Osteoblast (primary cell): ENCODE measurements at places on chromosomes 16 and 17. TPM values are rescaled to one million over a fixed set of nuclear protein-coding genes. Genes with fewer than 3 reads are reported as not detected.

The NMT1 gene
- 51.8 and 66.6 TPM in 2 replicates for total RNA-seq

The HYDIN gene
- total RNA-seq, result 2.9 and 3.2 TPM in 2 replicates

The GNGT2 gene
- total RNA-seq, result not detected in 2 replicates

The KRTAP2-3 gene
- total RNA-seq, result 0.29 TPM in 1 of 2 replicates, not detected in the other

- H3K36me3 ChIP-seq, result no peaks in the 10 kb centered on the region
- no peak overlapping the region for H3K27ac ChIP-seq
- H3K4me3 ChIP-seq, result no peak overlapping the region
- DNase-seq, result peak; percentile 41
These were observed 29.1 kb downstream of the ARSG start for GRCh38 chr17:68320311-68320865.

The DNAJA3 gene
- 30.0 and 30.9 TPM in 2 replicates for total RNA-seq

DNA sequence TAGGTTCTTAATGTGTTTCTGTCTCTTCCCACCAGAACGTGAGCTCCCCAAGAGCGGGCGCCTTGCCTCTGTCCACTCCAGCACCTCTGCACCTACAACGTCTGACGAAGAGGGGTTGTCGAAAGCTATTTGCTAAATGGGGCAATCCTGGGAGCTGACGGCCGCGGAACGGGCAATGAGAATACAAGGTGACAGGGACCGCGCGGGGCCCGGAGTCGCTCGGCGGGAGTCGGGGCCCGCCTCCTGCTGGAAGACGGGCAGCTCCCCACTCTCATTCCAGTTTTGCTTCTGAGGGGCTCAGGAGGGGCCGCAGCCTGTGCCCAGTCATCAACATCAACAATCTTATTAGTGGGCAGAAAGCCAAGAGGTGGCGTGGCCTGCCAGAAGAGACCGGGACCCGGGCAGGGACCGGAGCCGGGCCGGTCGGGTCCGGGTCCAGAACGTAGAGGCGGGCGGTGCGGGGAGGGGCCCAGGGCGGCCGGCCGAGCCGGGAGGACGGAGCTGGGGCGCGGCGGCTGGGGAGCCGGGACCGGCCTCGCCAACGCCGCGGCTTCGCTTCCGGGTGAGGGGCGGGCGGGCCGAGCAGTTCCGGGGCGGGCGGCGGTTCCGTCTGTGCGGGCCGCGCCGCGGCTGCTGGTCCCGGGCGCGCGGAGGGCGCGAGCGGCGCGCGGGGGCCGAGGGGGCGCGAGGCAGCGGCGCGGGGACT lies at the start of gene MOSMO:
Gene MOSMO (plus strand): TSS at position 603 of the 706 bp plus-strand sequence. CDS start 191 bp downstream, outside the sequence.
- no peaks in the 10 kb centered on the region for H3K36me3 ChIP-seq

GRCh38 chr17:46982577-46982976 lies 3.5 kb upstream of the RPRML start:
- no peak overlapping the region for H3K27ac ChIP-seq
- no peaks in the 10 kb centered on the region for H3K36me3 ChIP-seq
- peaks cover 4% of the 10 kb centered on the region for H3K4me1 ChIP-seq
- H3K4me3 ChIP-seq, result no peak overlapping the region
- no peak for DNase-seq
- peaks cover 34% of the 10 kb centered on the region for H3K27me3 ChIP-seq

GRCh38 chr17:79790805-79791734 lies 5.8 kb downstream of the CBX8 start:
- peaks cover under 1% of the 10 kb centered on the region for H3K4me1 ChIP-seq
- DNase-seq, result no peak
- peaks cover 49% of the 10 kb centered on the region for H3K27me3 ChIP-seq
- H3K36me3 ChIP-seq, result no peaks in the 10 kb centered on the region

DNA sequence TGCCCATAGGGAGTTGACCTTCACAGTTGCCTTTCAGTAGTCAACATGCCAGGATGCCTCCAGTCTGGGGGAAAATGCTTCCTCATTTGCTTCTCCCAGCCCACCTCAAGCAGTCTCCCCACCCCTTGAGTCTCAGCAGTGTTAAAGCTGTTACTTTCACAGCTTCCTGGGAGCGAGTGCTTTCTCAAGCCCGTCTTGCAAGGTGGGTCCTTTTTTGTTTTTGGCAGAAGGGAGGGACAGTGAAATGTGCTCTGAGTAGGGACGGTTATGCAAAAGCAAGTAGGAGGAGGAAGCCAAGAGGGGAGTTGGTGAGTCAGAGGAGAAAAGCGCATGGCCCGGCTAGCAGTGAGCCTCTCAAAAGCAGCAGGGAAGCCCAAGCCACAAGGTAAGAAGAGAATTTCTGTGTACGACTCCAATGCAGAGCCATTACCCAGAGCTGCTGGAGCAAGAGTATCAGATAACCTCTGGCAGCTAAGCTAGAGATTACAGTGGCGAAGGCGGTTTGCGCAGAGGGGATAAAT lies at the start of gene CHST4:
Gene CHST4 (plus strand): TSS at position 316 of the 521 bp plus-strand sequence. CDS start 10,252 bp downstream, outside the sequence.
- H3K4me1 ChIP-seq, result peaks cover 17% of the 10 kb centered on the region
- peak; percentile 93 for DNase-seq
- no peaks in the 10 kb centered on the region for H3K36me3 ChIP-seq
- peaks cover 16% of the 10 kb centered on the region for H3K27me3 ChIP-seq
- H3K27ac ChIP-seq, result no peak within 1 kb of the TSS
- H3K4me3 ChIP-seq, result no peak within 1 kb of the TSS

The EME1 gene
- 0.59 and 0.72 TPM in 2 replicates for total RNA-seq

DNA sequence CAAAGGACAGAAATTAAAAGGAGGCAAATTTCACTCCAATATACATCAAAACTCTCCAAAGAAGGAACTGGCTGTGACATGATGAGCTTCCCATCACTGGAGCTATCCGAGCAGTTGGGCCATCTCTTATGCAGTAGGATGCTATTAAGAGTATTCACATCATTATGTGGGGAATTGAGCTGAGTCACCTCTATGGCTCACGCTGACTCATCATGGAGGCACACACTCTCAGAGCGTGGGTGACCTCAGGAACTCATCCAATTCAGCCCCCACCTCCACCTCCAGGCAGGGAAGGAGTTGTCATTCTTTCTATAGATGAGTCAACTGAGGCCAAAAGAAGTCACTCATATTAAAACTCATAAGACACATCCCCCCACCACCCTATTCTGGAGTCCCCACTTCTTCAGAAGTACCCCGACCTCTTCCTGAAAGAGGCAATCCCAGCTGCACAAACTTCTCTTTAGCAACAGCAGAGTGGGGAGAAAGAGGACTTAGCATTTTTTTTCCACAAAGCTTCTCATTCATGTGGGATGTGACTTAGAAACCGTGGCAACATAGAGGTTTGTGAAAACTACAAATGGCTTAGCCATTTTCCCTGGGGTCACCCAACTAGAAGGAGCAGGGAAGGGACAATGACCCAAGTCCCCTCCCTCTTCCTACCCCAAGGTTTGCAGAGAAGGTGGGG lies 32.5 kb downstream of the ABCC12 start:
- H3K36me3 ChIP-seq, result no peaks in the 10 kb centered on the region
- H3K27me3 ChIP-seq, result no peaks in the 10 kb centered on the region
- H3K4me3 ChIP-seq, result no peak overlapping the region
- peak overlapping the region; percentile 93 for H3K27ac ChIP-seq
- peaks cover 41% of the 10 kb centered on the region for H3K4me1 ChIP-seq
- DNase-seq, result peak; percentile 98

The STAC2 gene
- total RNA-seq, result under 0.01 TPM in 1 of 2 replicates, not detected in the other

The UTS2R gene
- not detected in 2 replicates for total RNA-seq

- H3K36me3 ChIP-seq, result peaks cover 69% of the 10 kb centered on the region
- peaks cover 6% of the 10 kb centered on the region for H3K4me1 ChIP-seq
- no peak overlapping the region for H3K4me3 ChIP-seq
These were observed 12.2 kb downstream of the ZNHIT3 start for GRCh38 chr17:36498560-36499300.

GRCh38 chr17:7780736-7781135 lies 53.3 kb upstream of the KDM6B start:
- H3K36me3 ChIP-seq, result no peaks in the 10 kb centered on the region
- peaks cover 4% of the 10 kb centered on the region for H3K4me1 ChIP-seq
- no peak overlapping the region for H3K4me3 ChIP-seq
- peaks cover 41% of the 10 kb centered on the region for H3K27me3 ChIP-seq
- H3K27ac ChIP-seq, result no peak overlapping the region

DNA sequence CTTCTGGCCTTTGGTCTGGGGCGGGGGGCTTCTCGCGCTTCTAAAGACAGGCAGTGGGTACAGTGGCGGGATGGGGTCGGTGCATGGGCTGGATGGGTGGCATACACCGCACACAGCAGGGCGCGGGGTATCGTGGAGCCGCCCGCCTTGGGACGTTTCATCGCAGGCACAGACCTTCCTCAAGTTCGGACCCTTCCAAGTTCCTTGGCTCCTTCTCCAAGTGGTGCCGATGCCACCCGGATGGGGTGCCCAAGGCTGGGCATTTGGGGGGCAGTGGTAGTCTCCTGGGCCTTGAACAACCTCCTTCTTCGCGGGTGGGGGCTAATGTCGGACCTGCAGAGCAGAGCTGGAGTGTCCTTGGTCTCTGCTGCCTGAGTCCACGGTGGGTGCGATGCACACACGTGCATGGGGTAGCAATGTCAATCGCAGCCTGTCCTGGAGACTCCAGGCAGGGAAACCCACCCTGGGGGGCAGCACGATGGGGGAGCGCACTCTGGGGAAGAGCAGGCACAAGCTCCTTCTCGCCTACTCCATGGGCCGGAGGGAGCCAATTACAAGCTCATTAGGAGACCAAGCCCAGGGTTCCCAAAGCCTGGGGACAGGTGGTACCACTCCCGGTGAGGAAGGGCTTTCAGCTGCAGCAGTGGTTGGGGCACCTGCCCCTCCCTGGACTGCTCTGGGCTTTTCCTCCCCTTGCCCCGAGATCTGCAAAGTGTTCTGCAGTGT lies 686 bp upstream of the MTSS2 start:
- H3K4me3 ChIP-seq, result peak overlapping the region; percentile 86
- H3K36me3 ChIP-seq, result peaks cover 16% of the 10 kb centered on the region
- H3K27me3 ChIP-seq, result no peaks in the 10 kb centered on the region
- DNase-seq, result peak; percentile 89
- peak overlapping the region; percentile 56 for H3K27ac ChIP-seq
- peaks cover 56% of the 10 kb centered on the region for H3K4me1 ChIP-seq

GRCh38 chr16:70324998-70325747 lies 21.5 kb upstream of the DDX19A start:
- peaks cover 2% of the 10 kb centered on the region for H3K4me1 ChIP-seq
- H3K36me3 ChIP-seq, result peaks cover 22% of the 10 kb centered on the region
- DNase-seq, result no peak
- H3K27ac ChIP-seq, result no peak overlapping the region

DNA sequence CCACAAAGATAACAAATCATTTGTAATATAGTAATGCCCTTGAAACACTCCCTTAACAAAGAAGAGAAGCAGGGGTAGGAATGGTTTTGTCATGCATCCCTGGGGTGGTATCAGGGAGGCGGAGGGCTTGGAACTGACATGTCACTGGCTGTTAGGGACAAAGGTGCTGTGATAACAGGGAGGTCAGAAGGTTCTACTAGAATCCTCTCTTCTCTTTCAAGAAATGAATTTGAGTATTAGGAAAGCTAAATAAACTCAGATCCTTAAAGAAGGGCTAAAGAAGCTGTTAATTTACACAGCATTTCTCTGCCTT lies 65.4 kb upstream of the ADAMTS18 start:
- no peak for DNase-seq
- H3K36me3 ChIP-seq, result no peaks in the 10 kb centered on the region

The DPEP2 gene
- not detected in 2 replicates for total RNA-seq

The CCR7 gene
- total RNA-seq, result not detected in 2 replicates

DNA sequence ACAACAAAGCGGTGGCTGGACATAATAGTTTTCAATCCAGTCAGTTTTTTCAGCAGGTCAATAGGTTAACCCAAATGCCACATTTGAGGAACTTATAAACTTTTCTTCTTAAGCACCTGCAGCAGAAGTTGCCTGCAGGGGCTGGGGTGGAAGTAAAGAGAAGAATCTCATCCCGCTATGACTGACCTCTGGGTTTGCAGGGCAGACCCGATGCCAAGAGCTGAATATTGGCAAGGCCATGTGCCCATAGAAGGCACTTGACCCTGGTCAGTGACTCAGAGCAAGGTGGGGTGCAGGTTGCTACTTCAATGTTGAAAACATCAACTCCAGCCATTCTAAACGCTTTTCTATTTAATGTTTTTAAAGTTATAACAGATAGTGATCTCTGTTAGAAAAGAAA lies 17.9 kb upstream of the SMPD3 start:
- DNase-seq, result no peak
- no peak overlapping the region for H3K4me3 ChIP-seq
- no peaks in the 10 kb centered on the region for H3K36me3 ChIP-seq
- peaks cover 39% of the 10 kb centered on the region for H3K27me3 ChIP-seq
- H3K27ac ChIP-seq, result no peak overlapping the region
- no peaks in the 10 kb centered on the region for H3K4me1 ChIP-seq

The MILR1 gene
- 12.3 and 27.7 TPM in 2 replicates for total RNA-seq

The TAC4 gene
- not detected in 2 replicates for total RNA-seq

DNA sequence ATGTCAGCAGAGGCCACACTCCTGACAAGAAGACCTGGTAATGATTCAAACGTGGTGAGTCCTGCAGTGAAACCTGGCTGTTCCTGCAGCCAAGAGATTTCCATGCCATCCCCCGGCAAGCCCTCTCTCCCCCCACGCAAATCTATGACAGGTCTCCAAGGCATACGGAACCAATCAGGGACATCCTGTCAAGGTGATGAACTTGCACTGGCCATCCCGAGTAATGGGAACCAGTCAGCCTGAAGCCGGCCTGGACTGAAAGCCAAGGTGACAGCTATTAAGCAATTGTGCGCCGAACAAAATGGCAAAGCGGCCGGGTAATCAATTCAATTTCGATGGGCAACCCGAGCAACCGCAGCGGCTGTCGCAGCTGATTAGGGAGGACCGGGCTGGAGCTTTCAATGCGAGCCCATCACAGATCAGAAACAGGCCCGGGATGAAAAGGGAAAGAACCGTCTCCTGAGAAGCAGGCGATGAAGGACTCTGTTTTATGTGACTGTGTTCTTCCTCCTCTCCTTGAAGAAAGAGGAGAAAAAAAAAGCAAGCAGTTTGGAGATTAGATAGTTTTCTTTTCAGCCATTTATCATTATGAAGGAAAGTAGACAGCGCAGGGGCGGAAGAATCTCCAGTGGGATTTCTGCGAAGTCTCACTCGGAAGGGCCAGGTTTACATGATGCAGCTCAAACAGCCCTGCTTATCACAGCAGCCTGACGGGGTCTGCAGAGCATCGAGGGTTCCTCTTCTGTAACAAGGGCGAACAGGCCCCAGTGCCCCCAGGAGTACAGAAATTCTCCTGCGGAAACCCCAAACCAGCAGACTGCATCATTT lies 35.2 kb downstream of the TBX4 start:
- H3K27me3 ChIP-seq, result no peaks in the 10 kb centered on the region
- H3K27ac ChIP-seq, result no peak overlapping the region
- no peak for DNase-seq
- no peaks in the 10 kb centered on the region for H3K36me3 ChIP-seq
- peaks cover 9% of the 10 kb centered on the region for H3K4me1 ChIP-seq

DNA sequence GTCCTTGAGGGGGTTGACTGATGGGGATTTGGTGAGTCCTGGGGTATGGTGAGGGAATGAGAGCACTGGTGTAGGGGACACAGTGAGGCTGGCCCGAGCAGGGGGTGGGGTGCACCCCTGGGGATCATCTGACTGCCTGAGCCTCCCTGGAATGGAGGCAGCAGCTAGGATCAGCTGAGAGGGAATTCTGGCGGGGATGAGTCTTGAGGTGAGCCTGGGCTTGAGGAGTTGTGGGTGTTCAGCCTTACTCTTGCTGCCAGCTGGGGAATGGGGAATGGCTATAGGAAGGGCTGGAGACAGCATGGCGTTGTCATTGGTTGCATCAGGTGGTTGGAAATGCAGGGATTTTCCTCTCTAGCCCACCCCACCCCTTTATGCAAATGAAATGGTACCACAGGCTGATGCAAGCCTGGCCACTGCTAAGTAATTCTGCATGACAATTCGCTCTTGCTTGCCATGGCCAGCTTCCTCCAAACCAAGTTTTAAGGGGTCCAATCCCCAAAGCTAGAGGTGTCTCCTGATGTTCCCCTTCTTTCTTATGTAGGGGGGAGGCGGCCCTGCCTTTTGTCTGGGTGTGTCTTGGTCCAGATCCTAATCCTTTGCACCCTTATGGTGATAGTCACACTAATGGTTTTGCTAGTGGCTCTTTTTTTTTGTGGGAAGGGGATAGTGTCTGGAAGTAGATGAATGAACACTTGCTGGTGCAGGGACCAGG lies 7.5 kb downstream of the NFE2L1 start:
- H3K4me1 ChIP-seq, result peaks cover 51% of the 10 kb centered on the region
- H3K27me3 ChIP-seq, result no peaks in the 10 kb centered on the region
- H3K4me3 ChIP-seq, result no peak overlapping the region
- no peak for DNase-seq
